ENCODE measurements at places on chromosomes 3 and 15.
A peak's percentile ranks its signal among the peaks of the same experiment; 100 is the strongest.

DNA sequence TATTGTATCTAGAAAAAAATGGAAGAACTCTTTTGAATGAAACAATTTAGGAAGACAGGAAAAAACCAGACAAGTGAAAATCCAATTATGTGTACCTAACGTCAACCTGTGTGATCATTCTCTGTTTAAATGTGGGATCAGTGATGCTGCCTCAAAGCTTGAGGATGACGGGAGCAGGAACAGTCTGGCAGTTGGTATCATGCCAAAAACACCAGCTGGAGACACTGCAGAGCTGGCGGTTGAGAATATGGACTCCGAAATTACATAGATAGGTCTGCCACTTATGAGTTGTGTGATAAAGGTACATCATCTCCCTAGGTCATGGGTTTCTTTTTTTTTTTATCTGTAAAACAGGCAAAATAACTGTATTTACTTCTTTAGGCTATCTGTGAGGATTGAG is 480.5 kb downstream of the CNTN4 start:
- no peak for DNase-seq

DNA sequence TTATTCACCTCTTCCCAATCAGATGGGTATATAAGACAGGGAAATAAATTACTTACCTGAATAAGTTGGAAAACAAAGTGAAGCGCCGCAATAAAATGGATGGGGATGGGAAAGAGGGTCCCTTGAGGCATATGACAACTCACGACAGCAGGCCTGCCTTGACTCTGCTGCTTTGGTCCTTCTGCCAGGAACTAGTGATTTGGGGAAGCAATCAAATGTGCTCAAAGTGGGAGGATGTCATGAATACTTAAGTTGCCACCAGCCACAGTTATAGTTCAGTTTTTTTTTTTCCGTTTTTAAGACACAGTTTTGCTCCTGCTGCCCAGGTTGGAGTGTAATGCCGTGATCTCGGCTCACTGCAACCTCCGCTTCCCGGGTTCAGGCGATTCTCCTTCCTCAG is 4.6 kb downstream of the PARL start:
- DNase-seq: no peak

DNA sequence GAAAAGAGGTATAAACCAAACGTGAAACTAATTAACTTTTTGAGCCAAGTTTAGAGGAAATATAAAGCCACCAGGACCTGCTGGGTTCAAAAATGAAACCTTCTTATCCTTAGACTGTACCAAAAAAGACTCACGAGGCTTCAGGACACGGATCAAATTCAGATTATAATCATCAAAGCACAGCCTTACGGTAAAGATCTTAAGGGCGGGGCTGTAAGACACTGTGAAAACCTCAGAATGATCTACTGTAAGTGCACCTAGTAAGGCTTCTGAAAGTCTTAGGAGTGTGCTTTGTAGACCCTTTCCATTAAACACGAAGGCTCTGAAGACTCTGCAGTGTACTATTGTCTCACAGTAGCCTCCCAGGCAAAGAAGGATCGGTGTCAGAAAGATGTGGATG is 26.8 kb downstream of the TARS3 start:
- no peak for DNase-seq

- no peak for DNase-seq
Observed at GRCh38 chr3:146072061-146072460, 88.9 kb downstream of the PLOD2 start.

DNA sequence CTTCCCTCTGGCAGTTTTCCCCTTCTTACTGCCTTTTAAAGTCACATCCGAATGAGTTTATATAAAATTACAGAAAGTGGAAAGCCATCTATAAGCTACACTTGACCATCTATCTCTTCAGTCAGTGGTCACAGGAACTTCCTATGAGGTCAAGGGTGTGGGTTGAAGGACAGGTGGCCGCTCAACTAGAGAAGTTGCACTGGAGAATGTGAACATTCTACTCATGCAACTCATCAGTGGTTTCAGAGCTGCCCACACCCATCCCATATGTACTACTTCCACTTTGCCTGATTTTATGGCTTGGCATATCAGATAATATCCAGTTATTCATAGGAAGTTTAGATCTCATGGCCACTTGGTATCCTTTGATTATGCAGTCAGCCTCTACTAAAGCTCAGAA is 57.4 kb upstream of the TMEM158 start:
- DNase-seq: no peak

GRCh38 chr3:28726840-28727239 is 378.2 kb upstream of the AZI2 start:
- DNase-seq: peak; percentile 5

DNA sequence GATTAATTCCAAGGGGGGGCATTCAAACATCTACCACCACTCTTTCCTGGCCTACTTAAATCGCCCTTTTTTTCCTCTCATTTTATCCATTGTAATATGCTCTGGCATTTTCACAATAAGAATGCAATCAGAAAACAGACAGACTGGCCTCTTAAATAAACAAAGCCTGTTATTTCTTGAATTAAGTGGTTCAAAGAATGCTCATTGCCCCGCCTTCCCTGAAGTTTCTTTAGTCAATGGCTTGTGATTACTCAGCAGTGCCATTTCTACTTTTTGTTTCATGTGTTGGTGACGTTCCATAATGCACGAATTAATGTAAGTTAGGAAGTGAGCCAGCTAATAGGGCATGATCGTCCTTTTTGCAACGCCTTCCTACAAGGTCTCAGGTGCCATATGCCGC is 68.0 kb downstream of the FBN1 start:
- no peak for DNase-seq

DNA sequence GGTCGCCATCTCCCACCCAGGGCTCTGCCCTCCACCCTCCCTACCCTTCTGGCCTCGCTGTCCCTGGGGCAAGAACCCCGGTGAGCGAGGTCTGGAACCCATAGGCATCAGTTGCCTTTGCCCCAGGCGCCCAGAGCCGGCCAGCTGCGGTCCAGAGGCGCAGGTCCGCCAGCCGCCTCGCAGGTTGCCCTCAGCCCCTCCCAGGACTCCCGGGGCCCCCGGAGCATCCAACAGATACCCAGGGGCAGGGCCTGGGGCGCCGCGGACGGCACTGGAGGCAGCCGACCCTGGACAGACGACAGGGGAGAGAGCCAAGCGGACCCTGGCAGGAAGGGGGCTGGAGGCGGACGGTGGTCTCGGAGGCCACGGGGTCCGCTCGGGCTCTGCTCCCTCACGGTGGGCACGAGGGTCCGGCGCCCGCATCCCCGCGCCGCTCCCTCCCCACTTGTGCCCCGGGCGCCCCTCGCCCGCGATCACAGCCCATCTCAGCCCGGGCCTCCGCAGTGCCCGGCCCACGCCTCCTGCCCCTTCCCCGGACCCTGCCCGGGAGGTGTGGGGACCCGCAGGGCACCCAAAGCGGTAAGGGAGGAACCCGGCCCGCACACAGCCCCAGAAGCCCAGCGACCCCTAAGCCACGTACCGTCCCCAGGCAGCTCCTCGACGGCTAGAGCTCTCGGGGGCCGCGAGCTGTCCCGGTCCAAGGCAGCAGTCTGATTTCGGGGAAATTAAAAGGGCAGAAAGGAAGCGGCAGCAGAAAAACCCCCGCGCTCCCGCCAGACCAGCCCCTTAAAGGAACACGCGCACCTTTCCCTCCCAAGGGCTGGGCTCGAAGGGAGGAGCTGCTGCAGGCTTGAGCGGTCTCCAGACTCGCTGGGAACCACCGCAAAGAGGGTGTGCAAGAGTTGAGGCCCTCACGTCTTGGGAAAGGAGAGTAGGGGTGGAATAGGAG is at the start of gene HAPLN3:
Gene HAPLN3 (minus strand): TSS at position 726 of the 949 bp plus-strand sequence. CDS start 8,246 bp downstream, outside the sequence.
- DNase-seq: no peak

DNA sequence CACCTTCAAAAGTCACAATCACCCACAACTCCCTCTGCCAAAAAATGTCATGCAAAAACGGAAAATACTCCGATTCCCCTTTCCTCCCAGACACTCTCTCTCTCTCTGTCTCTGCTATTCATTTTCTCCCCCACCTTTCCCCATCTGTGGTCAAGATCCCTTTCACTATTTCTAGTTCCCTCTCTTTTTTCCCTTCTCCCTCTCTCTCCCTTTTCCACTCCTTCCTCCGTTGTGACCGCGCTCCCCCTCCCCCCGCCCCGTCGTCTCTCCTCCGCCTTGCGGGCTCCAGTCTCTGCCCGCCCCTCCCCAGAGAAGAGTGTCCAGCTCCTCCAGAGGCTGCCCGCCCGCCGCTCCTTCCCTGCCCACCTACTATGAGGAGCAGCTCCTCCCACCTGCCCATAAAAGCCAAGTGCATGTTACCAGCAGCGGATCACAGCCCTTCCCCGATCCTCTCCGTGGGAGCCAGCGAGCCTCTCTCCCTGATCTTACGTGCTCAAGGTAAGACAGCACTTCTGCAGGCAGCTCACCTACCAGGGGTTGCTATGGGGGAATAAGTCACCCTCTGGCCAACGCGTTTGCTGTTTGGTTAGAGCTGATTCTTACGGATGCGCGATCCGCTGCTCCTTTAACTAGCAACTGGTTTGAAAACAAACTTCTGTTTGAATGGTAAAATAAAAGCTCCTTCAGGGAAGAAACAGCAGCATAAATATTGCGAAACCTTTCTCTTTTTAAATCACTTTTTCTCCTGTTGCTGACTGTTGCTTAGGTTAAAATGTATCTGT is at the start of gene COL8A1:
Gene COL8A1 (plus strand): TSS at position 428 of the 782 bp plus-strand sequence. CDS start 152,089 bp downstream, outside the sequence.
- DNase-seq: no peak

DNA sequence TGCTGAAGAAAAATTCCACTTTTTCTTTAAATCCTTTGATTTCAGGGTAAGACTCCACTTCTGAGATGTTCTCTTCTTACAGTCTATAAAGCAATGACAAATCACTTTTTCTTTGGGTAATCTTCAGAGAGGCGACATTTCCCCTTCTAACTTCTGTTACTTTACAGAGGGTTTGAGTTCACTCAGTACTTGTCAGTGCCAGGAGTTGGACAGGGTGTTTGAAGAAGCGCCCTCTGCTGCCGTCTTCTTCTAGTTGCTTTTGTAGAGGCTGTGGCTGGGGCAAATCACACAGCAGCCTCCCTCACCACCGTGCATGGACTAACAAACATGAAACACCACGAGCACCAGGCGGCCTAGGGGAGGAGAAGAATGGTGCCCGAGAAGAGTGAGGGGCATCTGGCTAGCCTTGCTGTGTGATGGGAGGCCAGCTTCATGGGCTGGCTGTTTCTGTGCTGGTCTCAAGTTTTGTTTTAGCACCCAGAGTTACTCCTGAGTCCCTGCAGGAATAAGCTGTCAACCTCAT is at the start of gene CD80:
Gene CD80 (minus strand): TSS at position 174 of the 523 bp plus-strand sequence. CDS start 1,886 bp downstream, outside the sequence.
- peak; percentile 82 for DNase-seq

- no peak for DNase-seq
Observed at GRCh38 chr3:125431912-125432790, 57.0 kb upstream of the ZNF148 start.

DNA sequence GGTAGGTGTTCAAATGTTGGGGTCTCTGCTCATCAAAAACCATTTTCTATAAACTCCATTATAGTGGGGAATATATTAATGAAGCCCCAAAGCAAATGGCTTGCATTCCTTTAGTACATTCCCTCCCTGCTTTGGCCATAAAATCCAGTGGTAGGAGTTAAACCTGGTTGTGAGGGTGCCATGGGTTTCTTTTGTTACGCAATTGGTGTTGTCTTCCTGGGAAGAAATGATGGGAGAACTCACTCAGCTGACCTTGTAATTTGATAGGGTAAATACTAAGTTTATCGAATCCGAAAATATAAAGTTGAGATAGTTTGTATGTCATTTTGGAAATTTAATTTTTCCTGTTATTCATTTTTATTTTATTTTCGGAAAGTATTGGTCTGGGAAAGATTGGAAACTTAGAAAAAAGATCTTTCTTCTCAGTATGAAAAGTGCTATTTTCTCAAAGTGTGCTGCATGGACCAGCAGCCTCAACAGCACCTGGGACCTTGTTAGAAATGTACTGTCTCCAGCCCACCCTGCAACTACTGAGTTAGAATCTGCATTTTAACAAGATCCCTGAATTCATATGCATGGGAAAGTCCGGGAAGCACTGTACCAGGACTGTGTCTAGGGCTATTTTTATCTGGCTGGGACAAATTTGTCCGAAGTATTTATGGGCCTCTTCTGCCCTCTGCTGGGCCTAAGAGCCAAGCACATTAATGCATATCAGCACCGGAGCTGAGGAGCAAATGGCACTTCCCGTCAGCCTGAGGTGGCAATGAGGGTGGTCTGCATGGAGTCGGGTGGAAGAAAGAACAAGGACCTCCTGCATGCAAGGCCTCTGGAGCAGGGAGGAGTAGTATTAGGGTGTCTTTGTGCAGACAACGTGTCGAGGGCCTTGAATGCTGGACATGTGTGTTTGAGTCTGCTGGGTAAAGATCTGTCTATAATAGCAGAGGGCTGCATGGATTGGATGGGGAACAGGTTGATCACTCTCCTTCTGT is 54.7 kb downstream of the FAM81A start:
- DNase-seq: peak; percentile 15

DNA sequence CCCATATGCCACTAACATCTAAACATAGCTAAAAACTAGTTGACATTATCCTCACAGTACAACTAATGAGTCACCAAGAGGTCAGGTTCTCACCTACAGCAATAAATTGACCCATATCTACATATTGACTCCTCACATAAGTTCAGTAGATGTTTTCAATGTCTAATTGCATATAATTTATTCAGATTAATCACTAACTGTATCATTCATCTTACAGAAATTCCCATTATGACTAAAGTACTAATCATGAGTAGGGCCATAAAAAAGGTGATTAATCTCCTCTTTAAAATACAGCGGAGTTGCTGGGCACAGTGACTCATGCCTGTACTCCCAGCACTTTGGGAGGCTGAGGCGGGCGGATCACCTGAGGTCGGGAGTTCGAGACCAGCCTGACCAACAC is 82.4 kb upstream of the ST3GAL6 start:
- no peak for DNase-seq
